ENCODE measurements at places on chromosomes 16 and 17.
A peak's percentile ranks its signal among the peaks of the same experiment; 100 is the strongest.

DNA sequence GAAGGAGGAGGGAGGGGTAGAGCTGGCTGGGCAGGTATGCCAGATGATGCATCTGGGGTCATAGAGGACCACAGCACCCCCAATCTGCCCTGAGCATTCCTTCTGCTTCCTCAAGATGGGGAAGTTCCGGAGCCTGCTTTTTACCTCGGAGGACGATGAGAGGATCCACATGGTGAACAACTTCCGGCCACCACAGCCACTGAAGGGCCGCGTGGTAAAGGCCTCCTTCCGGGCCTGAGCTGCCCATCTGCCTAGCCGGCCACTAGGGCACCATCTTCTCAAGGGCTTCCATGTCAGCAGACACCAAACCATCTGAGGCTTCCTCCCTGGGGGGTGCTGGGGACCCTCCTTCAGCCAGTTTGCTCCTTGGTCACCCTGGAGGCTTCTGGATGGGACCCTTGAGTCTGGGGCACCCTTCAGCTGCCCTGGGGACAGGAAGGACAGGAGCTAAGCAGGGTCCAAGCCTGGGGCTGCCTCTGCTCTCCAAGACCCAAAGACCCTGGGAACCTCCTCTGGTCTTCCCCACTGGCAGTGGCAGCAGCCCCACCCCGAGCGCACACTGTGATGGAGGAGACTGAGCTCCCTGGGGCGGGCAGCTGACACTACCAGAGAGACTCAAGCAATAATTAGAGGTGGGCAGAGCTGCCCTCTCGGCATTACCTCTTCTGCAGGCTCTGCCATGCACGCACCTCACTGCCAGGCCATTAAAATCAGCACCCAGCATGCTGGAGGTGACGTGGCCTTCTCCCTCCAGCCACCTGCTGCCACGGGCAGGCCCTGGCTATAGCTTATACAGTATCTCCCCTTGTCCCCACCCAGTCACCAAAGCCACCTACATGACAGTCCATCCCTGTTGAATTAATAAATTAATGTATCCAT is 9.3 kb downstream of the CA7 start:
- no peak for DNase-seq

DNA sequence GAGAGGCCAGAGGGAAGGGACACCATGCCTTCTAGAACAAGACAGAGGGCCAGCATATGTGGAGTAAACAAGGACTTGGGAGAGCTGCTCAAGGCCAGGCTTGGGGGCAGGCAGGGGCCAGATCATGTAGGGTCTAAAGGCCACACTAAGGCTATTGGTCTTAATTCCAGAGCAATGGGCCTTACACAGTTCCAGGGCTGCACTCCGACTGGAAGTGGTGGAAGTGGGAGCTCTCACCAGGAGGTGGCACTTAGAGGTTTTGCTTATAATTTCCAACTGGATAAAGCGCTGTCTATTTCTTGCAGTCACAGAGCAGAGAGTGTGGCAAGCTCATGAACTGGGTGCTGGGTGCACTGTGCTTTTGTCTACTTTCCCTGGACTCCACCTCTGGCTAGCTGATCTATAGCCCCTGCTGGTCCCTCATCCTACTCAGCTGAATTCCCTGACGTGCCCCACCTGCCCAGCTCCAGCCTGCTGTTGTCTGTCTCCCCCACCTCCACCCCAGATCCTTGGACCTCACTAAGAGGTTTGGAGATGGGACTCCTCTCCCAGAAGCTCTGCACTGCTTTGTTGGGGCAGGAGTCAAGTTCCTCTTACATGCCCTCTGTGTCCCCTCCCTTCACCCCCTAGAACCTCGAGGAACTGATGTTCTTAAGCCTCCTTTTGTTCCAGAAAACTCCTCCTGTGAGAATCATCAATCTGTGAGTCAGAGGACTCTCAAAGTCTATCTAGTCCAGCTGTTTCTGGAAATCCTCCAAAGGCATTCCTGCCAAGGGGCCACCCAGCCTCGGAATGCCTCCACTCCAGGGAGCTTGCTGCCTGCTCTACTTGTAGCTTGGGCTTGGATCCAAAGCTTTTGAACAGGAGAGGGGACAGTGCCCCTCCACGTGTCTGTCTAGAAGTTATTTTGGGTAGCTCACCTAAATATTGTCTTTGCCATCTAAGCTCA is 48.1 kb upstream of the KSR1 start:
- DNase-seq, result peak; percentile 81

DNA sequence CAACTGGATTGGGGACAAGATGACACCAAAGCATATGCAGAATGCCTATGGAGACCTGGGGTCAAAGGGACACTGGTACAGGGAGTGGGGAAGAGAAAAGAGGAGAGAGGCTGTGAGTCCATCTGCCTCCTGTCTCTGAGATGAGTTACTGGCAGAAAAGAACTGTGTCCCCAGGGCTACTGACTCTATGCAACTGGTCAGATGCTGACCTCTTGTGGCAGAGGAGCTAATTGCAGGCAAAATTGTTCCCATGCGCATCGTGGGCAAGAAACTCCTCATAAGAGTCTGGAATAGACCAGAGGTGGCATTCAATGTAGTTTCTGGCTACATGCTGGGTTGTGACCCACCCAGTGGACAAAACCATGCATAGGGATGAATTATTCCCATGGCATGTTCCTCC is 26.1 kb upstream of the MLKL start:
- DNase-seq, result no peak

- no peak for DNase-seq
Measured at GRCh38 chr17:78107457-78107856, 21.1 kb downstream of the TMC6 start.

GRCh38 chr16:68644715-68645493 is at the start of gene CDH3:
Gene CDH3, plus strand, starts transcription at chr16:68645310. Its CDS starts 70 bp downstream, at chr16:68645380.
- no peak for DNase-seq

GRCh38 chr16:29862383-29862883 is 593 bp downstream of the CDIPT start:
- peak; percentile 25 for DNase-seq

DNA sequence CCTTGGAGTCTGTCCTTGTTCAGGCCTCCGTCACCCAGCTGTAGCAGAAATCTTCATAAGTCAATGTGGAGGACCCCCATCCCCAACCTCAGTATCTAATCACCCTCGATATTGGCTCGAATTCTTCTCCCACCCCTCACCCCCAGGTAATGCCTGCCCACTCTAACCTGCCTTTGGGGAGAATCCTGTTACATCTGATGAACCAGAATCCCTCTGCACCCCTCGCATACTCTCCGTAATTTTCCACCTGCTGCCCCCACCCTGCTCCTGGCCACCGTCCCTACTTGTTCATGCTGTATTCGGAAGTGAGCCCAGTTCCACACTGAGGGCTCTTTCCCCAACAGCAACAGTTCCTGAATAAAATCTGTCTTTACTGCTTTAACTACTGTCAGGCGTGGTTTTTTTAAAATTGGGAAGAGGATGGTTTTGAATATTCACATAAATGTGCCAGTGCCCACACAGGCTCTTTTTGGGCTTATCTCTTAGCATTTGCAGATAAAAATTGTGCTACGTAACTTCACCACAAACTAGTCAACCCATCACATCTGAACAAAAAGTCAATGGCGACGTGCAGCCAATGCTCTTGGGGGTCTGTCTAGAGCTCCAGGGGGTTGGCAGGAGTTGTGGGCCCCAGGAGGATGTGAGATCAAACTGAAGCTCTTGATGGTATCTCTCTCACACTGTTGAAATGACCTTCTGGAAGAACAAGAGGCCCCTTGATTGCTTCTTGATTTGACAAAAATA is 73.7 kb downstream of the NETO2 start:
- DNase-seq, result no peak

- DNase-seq, result no peak
Measured at GRCh38 chr16:70495425-70496182, 27.8 kb downstream of the COG4 start.

DNA sequence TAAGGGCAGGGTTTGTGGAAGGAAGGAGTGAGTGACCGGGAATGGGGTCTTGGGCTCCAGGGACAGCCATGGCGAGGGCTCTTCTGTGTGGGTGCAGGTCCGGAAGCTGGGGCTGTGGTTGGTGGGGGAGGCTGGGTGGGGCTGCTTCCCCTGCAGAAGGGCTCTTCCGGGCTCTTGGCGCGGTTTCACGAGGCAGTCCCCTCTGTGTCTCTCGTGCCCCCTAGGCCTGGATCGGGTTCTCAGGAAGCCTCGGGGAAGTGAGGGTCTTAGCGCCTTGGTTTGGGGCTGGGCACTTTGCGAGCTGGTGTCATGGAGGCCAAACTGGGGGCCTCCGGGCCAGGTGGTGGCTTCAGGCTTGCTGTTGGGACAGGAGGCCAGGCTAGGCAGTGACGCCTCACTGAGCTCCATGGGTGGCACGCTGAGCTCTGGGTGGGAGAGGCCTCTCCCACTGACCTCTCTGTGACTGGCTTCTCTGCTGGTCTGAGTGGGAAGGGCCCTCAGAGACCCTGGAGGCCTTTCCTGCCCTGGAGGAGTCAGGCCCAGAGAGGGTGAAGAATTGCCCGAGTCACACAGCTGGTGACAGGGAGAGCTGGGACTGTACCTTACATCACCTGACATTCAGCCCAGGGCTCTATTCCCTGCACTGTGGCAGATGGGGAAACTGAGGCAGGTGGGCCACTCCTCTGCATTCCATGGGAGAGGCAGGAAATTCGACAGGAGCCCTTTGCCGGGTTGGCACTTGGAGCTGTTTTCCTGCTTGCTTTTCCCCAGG is 8.2 kb downstream of the ADCY7 start:
- DNase-seq, result no peak

GRCh38 chr16:30416624-30417528 is 9.5 kb downstream of the ZNF771 start:
- DNase-seq, result no peak

DNA sequence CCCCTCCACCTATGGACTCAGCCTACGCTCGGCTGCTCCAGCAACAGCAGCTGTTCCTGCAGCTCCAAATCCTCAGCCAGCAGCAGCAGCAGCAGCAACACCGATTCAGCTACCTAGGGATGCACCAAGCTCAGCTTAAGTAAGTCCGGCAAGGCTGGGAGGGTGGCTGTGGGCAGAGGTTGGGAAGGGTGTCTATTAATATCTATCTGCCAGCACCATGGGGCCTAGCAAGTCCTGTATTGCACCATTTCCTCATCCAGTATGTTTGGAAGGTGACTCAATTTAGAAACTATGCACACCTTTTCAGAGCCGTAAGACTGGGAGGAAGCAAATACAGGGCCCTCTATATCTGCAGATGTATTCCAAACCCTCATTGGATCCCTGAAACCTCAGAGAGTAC is 45.0 kb upstream of the ARHGAP44 start:
- DNase-seq, result peak; percentile 7

GRCh38 chr17:1560101-1560857 is 2.3 kb downstream of the PITPNA start:
- DNase-seq, result no peak

DNA sequence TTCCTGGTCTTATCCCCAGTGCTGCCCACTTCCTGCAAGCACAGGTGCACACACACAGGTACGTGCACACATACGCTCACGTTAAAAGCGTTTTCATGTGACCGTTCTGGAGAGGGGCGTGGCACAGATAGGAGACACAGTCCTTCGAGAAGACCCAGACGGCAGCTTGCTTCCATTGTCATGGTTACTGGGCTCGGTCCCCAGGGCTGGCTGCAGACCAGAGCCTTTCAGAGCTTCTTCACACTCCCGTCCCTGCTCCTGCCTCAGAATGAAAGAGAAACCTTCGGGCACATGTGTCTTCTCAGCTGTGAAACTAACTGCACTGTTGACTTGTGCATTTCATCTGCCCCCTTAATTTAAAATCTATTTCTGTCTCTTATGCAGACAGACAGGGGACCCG is 154.2 kb downstream of the PITPNC1 start:
- no peak for DNase-seq

- DNase-seq, result no peak
Measured at GRCh38 chr17:73285603-73285908, 23.9 kb upstream of the CPSF4L start.

DNA sequence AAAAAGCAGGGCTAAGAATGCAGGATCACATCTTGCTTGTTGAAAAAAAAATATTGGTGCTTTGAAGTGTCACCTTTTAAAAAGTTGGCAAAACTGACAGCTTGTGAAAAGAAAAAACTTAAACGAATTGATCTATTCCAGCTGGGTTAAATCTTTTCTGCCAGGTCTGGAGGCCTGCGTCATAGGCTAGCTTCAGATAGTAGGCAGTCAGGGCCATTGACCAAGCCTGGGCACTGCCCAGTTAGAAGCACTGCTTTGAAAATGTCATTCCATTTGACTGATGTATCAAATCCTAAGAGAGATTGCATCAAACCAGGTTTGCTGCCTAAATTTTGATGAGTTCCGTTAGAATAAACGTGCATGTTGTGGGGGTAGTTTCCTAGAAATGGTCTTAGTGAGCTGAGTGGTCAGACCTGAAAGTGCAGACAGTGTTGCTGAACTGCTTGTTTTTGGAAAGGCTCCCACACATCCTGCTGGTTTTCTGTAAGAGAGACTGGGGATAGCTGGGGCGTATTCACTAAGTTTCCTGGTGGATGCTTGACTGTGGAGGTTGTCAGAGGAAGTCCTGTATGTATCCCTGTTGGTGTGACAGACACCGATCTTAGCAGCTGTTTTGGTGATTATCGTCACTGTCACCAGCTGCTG is 38.8 kb downstream of the NUP88 start:
- DNase-seq, result no peak

- DNase-seq, result peak; percentile 92
Measured at GRCh38 chr17:17028059-17028877, 14.0 kb upstream of the MPRIP start.

DNA sequence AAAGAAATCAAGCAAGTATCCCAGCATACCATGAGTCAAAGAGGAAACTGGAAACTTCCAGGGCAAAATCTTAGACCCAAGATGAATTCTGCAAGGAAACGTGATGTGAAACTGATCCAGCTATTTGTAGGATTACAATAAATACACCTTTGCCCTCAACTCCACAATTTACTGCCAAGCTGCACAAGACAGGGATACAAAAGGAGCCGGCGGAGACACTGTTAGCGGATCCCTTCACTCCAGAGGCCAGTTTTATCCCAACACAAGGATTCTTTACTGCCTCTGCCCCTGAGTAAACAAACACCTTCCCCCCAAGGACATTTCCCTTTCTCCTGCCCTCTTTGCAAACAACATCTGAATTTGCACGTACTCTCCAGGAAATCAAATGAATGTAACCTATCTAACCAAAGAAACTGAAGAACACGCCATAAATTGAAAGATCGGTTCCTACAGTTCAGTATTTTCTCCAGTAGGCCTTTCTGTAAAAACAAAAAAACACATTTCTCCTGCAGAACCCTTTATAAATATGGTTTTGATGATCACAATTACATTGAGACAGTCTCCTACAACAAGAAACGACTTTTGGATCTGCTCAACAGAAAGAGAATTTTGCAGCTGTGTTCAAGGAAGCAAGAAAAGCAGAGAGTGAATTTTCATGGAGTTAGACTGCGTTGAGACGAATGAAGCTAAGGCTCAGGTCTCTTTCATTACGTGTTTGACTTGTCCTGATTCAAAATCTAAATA is 1.4 kb upstream of the CBX2 start:
- DNase-seq, result no peak

DNA sequence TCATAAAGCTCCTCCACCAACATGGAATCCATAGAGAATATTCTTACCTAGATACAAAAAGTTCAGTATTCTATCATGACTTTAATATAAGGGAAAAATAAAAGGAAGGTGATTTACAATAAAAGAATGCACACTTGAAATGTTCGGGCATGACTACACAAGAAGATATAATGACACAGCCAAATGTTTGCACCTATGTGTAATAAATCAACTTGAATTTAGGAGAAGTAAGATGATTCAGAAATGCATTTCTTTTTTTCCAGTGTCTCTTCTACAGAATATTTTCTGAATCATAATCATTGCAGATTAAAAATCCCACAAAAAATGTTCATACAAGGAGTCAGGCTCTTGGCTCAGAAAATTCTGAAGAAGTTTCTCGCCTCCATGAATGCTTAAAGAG is 404.0 kb upstream of the HSBP1 start:
- DNase-seq, result peak; percentile 38
